T-helper 22 cell (primary cell): ENCODE measurements at places on chromosomes 3 and 15.

DNA sequence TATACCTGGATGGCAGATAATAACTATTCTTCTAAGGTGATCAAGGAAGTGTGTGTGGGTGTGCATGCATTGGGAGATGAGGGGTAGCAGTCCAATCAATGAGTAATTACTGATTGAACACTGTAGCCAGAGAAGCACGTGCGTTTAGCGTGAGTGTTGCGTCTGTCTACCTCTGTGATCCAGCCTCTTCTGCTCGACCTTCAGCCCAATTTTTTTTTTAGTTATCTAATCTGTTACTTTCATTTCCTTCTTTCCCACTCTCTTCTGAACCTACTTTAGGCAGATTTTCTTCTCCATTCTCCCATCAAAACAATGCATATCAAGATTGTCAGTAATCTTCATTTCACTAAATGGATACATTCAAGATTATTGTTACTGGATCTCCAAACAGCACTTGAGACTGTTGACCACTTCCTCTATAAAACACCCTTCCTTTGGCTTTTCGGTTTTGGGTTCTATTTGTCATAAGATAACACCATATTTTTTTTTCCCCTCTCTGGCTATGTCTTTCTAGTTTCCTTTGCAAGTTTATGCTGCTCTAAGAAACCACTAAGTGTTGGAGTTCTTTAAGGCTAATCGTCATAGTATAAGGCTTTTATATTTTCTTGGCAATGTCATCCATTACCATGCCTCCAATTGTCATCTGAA lies 41.0 kb downstream of the MCTP2 start:
- DNase-seq: no peak

- no peak for DNase-seq
Observed at GRCh38 chr3:197216169-197216860, 82.1 kb downstream of the DLG1 start.

- DNase-seq: no peak
Observed at GRCh38 chr3:179964890-179965289, 71.8 kb downstream of the PEX5L start.

DNA sequence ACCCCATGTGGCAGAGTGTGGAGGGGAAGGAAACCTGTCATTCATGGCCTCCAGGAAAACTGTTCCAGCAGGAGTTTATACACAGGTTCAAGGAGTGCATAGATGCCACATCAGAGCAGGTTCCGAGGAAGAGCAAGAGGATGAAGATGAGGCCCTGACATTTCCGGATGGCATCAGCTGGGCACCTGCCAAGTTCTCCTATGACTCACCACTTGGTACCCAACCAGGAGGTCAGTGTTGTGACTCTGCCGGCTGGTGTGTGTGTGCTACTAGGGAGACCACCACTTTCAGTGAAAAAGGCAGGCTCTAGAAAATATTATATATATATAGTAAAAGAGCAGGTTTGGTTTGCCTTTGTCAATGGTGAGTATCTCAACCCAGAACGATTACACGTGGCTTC lies 69.3 kb downstream of the NTRK3 start:
- no peak for DNase-seq

- DNase-seq: no peak
Observed at GRCh38 chr3:137998121-137999042, 11.6 kb upstream of the CLDN18 start.

GRCh38 chr15:68352401-68353062 lies 75.0 kb downstream of the FEM1B start:
- DNase-seq: no peak

GRCh38 chr3:128167973-128168674 lies 14.8 kb downstream of the EEFSEC start:
- no peak for DNase-seq

DNA sequence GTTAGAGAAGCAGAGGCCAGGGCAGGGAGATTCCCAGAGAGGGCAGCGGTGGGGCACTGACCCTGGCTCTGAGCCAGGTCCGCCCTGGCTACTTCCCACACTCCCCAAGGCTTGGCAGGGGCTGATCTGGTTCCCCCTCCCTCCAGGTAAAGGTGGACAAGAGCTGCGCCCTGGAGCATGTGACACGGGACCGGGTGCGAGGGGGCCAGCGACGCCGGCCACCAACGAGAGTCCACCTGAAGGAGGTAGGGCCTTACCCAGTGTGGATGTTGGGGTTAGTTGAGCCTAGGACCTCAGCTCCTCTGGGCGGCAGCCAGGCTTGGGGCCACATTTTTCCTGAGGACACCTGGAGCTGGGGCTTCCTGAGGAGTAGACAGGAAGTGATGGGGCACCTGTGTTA lies 19.6 kb downstream of the PLEKHO2 start:
- no peak for DNase-seq

DNA sequence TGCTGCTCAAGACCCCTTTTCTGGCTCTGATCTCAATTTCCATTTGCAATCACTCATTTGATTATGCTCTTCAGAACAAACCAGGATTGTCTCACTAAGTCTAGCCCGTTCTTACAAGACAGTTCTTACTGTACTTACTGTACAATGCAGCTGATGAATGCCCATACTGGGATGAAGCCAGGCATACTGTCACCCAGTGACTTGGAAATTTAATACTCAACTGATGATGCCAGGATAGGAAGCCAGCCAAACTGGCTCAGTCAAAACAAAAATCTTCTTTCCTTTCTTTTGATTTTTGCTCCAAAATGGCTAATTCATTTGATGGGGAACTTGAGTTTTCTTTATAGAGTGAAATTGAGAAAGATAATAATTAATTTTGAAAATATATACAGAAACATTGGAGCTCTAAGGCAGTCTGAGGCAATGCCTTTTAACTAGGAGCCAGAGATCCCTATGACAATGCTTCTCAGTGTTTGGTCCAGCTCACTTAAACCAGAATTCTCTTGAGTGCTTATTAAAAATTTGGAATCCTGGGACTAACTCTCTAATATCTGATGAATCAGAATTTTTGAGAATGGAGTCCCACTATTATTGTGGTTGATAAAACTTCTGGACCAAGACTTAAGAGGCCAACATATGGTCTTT lies 265.6 kb upstream of the THBS1 start:
- no peak for DNase-seq

DNA sequence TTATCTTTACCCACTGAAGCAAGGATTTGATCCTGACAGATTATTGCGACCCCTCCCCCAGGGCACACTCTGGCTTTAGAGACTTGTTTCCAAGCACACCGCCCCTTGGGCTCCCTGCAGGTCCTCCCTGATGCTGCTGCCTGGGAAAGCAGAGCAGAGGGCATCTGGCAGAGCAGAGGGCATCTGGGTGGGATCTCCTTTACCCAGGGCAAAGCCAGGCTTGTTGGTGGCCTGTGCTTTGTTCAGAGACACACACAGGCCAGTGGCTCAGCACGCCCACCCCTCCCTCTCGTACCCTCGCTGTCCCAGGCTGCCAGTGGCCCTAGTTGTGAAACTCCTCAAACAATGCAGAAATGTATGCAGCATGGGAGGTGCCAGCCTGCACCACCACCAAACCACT lies 4.8 kb downstream of the KLF13 start:
- DNase-seq: no peak

DNA sequence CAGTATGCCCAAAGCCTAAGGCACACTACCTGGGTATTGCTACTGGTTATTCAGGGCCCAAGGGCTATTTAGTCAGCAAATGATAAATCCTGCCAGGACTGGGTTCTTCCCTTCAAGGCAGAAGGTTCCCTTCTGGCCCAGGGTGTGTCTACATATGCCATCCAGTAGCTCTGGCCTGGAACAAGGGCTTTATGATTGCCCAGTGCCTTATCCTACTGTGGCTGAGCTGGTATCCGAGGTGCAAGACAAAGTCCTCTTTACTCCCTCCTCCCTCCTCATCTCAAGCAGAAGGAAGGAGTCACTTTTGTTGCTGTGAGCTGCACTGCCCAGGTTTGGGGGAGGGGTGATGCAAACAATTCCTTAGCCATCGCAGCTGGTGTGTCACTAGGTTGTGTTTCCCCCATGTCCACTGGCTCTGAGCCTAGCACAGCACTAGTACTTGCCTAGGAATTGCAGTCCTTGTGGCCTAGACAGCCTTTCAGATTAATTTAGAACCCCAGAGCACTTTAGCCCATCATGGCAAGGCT lies 221.8 kb upstream of the TGFBR2 start:
- DNase-seq: no peak

DNA sequence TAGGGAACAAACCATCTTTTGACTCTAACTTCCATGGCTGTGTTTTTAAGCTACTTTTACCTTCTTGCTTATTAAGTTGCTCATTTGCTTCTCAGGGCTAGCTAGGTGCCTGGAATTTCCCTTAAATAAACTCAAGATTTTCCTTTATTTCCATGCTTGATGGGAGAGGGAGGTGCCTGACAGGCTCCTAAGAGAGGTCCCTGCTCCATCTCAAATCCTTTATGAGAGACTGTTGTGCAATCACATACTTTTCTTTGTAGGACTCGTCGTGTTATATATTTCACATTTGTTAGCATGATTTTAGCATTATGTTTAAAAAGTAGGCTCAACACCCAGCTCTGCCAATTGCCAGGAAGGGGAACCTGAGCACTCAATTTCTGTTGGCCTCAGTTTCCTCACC lies 95.7 kb downstream of the SAMMSON start:
- DNase-seq: no peak

GRCh38 chr3:112814266-112814665 lies 32.4 kb downstream of the CD200R1L start:
- no peak for DNase-seq

DNA sequence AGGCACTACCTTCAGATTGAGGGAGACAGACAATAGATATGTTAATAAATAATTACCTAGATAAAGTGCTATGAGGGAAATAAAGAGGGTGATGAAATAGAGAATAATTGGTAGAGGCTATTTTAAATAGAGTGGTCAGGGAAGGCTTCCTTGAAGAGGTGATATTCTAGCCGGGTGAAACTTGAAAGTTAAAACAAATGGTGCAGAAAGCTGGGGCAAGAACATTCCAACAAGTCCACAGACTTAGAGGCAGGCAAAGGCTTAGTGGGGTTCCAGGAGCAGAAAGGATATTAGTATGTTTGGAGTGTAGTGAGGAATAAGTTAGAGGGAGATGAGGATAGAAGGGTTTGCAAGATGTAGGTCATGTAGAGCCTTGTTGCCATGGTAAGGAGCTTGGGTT lies 10.1 kb downstream of the HACD3 start:
- no peak for DNase-seq

DNA sequence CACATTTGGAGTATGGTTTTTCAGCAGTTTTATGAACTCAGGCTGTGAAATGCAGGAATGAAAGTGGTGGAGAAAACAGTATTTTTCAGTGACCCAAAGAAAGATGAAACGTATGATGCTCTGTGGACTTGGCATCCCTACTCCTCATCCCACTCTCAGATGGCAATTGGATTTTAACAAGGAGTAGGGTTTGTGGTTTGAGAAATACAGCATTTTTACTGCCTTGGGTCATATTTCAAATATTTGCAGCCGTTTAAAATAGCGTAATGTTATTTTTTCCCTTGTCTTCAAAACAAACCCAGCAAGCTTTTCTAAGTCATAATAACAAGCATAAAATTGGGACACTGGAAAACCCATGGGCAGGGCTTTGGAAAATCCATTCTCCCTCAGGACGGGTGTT lies 117.2 kb upstream of the LRIG1 start:
- DNase-seq: no peak

- DNase-seq: no peak
Observed at GRCh38 chr3:179005706-179006105, 65.9 kb downstream of the ZMAT3 start.

DNA sequence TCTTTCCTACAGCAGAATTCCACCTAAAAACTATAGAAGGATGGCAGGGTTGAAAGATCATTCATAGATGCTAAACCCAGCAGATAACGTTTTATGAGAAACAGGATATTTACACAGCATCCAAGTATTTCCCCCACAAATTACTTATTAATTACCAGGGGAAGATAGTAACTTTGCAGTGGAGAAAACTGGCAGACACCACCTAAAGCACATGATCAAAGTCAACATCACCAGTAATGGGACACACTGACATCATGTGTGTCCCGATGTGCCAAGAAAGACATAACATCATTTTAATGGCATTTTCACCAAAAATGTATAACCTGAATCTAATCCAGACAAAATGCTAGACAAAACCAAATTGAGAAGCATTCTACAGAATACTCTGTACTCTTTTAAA lies 220.4 kb upstream of the THBS1 start:
- DNase-seq: no peak

DNA sequence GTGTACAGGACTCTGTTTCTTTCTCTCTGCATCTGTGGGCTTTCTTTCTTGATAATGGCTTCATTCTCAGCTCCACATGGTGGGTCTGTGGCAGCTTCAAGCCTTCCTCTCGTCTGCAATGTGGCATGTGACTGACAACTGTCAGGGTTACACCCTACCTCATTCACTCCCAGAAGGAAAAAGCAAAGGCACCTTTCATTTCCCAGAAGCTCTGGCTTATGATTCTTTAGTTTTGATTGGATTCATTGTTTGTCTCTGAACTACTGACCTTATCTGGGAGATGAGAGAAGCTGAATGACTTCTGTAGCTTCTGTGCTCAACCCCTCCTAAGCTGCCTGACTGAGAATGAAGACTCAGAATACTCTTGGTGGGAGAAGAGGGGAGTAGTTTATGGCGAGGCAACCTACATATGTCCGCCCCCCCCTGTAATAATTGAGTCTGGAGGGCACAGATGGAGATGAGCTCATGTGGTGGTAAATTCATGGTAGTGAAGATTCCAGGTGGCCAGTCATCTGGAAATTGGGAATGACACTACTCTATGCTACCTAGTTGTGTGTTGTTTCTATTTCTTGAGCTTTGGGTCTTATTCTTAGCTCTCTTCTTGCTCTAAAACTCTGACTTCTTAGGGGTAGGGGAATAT lies 38.4 kb downstream of the KCNAB1 start:
- DNase-seq: no peak

DNA sequence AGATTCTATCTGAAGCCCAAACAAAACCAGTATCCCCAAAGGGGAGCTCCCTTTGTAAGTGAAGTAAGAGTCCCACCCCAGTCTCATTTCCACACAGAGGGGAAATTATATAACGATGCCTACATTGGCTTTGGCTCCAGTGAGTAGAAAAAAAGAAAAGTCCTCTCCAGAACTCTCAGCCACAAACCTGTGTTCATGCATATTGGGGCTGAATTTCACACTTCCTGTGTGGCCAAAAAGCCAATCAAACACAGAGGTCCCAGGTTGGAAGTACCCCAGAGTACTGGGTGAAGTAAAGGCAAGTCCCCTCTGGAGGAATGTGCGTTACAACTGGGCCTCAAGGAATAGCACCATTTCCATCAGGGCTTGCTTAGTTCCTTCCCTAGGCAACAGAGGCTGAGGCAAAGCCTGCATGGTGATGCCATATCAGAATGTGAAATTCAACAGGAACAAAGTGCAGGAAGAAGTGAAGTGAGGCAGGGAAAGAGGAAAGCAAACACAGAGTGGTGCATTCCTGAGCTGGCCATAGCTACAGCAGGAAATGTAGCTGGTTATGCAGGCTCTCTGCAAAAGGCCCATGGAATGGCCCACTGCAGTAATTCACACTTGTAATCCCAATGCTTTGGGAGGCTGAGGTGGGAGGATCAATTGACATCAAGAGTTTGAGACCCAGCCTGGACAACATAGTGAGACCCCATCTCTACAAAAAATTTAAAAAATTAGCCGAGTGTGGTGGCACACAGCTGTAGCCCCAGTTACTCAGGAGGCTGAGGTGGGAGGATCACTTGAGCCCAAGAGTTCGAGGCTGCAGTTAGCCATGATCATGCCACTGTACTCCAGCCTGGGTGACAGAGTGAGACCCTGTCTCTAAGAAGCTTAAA lies 16.6 kb upstream of the CX3CR1 start:
- DNase-seq: no peak

- no peak for DNase-seq
Observed at GRCh38 chr3:178318941-178319816, 217.1 kb upstream of the KCNMB2 start.
